ENCODE measurements at places on chromosomes 16 and 17.
A peak's percentile ranks its signal among the peaks of the same experiment; 100 is the strongest.

GRCh38 chr17:42087736-42088705 lies 10.3 kb downstream of the ZNF385C start:
- no peak for DNase-seq

DNA sequence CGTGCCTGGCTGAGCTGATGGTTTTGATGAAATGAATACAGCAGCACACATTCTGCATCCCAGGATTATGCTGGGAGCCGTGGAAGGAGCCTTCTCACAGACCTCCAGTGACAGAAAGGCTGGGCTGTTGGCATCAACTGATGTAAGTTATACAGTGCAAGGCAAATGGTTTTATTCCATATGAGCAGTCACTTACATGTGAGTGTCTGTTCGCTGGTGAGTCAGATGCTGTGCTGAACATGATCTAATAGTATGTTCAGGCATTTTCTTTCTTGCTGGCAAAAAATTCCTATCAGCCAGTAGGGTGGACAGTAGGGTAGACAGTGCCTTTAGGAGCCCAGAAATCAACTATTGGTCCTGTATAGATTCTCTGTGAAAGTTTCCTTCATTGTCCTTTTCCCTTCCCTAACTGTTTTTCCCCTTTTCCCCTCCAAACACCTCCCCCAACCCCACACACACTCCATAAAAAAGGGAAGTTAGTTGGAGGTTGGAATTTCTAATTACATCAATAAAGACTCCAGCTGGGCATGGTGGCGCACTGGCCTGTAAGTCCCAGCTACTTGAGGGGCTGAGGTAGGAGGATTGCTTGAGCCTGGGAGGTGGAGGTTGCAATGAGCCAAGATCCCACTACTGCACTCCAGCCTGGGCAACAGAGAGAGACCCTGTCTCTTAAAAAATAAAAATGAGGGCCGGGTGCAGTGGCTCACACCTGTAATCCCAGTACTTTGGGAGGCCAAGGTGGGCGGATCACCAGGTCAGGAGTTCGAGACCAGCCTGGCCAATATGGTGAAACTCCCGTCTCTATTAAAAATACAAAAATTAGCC lies 36.2 kb downstream of the LDHD start:
- no peak for DNase-seq

- no peak for DNase-seq
Measured at GRCh38 chr16:16933861-16934260, 536.9 kb downstream of the XYLT1 start.

GRCh38 chr17:40319651-40320540 lies 10.9 kb downstream of the RARA start:
- no peak for DNase-seq

GRCh38 chr17:35063514-35064223 lies at the start of gene RFFL:
Gene RFFL (minus strand): TSS chr17:35063707. CDS start chr17:35026553, 37,154 bp downstream.
- peak; percentile 97 for DNase-seq

DNA sequence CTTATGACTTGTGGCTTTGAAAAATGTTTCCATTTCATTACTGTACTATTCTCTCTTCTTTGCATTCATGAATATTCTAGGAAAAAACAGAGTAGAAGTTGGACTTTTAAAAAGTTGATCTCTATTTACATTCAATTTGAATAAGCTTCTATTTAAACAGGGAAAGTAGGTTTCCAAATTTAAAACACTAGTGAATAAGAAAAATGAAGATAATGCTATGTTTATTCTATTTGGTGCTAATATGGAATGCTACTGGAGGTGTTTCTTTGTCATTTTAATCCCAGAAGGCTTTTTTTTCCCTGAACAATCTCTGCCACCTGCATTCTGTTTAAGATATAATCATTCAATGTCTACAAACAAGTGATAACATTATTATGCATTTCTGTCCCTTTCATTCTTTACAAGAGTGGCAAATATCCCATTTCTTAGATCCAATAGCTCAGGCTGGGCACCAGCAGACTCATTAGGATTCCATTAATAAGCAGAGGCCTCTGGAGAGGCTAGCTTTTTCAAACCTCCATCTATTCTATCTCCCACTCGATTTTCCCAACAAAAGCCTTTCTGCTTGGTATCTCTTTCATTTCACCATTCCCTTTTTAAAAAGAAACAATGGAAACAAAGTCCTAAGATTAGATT lies 1001.6 kb upstream of the CDH8 start:
- DNase-seq: no peak

- no peak for DNase-seq
Measured at GRCh38 chr17:82808921-82809905, 30.6 kb downstream of the ZNF750 start.

GRCh38 chr16:1917056-1917664 lies 1.1 kb downstream of the HS3ST6 start:
- DNase-seq: no peak

- DNase-seq: no peak
Measured at GRCh38 chr16:89619840-89620239, 6.4 kb downstream of the DPEP1 start.

- DNase-seq: no peak
Measured at GRCh38 chr17:79646721-79647455, 36.0 kb upstream of the RBFOX3 start.

All from hippocampal formation (tissue), 2 donors.